ENCODE measurements at places on chromosomes 5 and 9. TPM values are rescaled to one million over a fixed set of nuclear protein-coding genes. Genes with fewer than 3 reads are reported as not detected.

TAF11L10 gene
- total RNA-seq, result not detected

DNA sequence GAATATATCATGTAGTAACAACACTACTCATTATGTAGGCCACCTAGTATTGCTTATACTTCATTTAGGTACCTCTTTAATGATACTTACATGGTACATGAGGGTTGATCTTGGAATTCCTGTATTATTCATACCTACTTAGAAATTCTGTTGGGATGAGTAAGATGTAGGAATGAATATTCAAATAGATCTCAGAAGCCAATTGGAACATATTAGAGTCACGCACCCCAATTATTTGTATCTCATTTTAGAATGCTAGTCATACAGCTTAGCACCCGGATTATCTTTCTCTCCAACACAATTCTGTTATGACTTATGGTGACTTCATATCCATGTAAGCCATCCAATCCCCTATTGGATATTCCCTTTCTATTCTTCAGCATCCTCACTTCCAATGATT lies 106.7 kb upstream of the SH3GL2 start:
- no peak overlapping the region for H3K4me3 ChIP-seq
- no peaks in the 10 kb centered on the region for H3K36me3 ChIP-seq
- DNase-seq, result no peak
- H3K27ac ChIP-seq, result no peak overlapping the region

DNA sequence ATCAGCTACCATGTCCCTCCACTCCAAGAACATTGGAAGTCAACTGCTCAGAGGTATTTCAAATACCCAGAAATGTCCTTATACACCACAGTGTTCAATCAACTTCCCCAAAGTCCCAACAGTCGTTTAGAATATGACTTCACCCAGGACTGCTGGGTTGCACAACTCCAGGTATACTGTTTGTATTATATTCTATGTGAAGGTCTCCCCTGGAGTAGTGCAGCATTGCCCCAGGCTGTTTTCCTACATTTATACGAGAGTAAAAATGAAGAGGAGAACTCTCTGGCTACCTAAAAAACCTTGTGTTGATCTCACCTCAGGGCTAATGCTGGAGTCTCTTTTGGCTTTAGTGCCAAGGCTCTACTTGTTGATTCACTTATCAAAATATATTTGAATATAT lies 183.6 kb upstream of the MAP3K1 start:
- no peaks in the 10 kb centered on the region for H3K36me3 ChIP-seq
- no peaks in the 10 kb centered on the region for H3K27me3 ChIP-seq
- DNase-seq, result no peak
- no peak overlapping the region for H3K4me3 ChIP-seq
- no peaks in the 10 kb centered on the region for H3K4me1 ChIP-seq

DNA sequence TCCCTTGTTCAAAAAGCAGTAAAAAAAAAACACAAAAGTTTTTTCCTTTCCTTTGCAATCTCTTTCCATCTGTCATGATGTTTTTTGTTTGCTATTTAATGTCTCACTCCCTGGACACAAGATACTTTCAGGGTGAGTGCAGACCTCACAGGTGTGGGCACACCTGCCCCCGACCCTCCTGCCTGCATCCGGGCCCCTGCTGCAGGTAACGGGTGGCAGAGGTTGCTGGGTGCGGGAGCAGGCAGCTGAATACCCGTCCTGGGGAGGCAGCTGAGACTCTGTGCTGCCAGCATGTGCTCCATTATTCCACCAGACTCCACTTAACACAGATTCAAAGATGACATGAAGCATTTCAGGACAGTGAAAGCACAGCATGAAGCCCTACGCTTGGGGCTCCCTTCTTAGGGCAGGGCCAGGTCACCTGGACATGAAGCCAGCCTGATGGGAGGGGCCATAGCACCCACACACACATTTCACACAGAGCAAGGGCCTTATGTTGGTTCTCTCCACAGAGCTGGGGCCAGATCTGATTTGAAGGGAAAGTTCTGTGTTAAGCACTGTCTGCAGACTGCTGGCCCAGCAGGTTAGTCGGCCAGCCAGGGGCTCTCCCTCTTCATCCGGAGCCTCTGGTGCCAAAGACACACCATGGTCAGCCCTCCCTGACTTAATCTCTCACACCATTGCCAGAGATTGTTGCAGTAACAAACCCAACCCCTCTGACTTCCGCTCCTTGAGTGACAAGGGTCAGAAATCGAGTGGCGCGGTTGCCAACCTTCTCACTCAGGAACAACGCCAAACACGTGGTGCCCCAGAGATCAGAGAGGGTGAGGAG lies 13.0 kb downstream of the NEK6 start:
- no peak for DNase-seq
- no peaks in the 10 kb centered on the region for H3K36me3 ChIP-seq
- no peak overlapping the region for H3K27ac ChIP-seq
- H3K27me3 ChIP-seq, result no peaks in the 10 kb centered on the region

- H3K4me1 ChIP-seq, result no peaks in the 10 kb centered on the region
- no peaks in the 10 kb centered on the region for H3K36me3 ChIP-seq
- H3K27ac ChIP-seq, result no peak overlapping the region
- no peaks in the 10 kb centered on the region for H3K27me3 ChIP-seq
- H3K4me3 ChIP-seq, result no peak overlapping the region
Observed at GRCh38 chr9:128150594-128151308, 1.5 kb downstream of the LCN2 start.

DNA sequence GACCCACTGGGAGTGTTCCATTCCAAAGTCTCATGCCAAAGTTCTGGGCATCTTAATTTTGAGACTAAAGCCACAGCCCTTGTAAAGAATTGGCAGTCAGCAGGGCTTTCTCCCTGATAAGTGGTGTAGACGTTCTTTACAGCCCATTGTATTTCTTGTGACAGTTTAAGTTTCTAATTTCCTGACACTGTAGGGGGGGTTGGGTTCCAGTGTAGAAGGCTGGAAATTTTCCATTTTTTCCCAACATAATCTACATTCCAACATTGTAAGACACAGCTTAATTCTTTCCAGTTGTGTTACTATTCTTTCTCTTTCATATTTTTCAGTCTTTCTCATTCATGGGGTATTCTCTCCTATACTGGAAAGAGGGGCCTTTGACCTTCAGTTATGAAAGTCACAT lies 121.1 kb downstream of the FBXL7 start:
- no peak for DNase-seq
- H3K4me3 ChIP-seq, result no peak overlapping the region
- no peaks in the 10 kb centered on the region for H3K27me3 ChIP-seq
- H3K36me3 ChIP-seq, result no peaks in the 10 kb centered on the region
- no peak overlapping the region for H3K27ac ChIP-seq

DNA sequence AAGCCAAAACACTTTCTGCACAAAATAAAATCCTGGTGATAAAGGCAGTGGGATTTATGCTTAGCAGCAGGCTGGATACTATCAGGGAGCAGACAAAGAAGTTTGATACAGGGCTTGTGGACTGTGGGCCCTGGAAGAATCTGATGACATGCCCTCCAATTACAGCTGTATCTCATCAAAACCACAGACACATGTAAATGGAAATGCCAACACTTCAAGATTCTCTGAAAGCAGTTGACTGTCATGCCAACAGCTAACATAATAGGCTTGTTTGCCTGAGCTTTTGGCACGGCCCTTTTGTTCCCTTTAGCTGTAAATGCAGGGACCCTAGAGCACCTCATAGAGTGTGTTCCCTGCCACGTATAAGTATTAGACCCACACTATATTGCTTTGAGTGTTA lies 114.4 kb downstream of the STK32A start:
- H3K4me3 ChIP-seq, result no peak overlapping the region
- H3K27me3 ChIP-seq, result no peaks in the 10 kb centered on the region
- H3K27ac ChIP-seq, result no peak overlapping the region
- no peaks in the 10 kb centered on the region for H3K4me1 ChIP-seq
- H3K36me3 ChIP-seq, result no peaks in the 10 kb centered on the region

DNA sequence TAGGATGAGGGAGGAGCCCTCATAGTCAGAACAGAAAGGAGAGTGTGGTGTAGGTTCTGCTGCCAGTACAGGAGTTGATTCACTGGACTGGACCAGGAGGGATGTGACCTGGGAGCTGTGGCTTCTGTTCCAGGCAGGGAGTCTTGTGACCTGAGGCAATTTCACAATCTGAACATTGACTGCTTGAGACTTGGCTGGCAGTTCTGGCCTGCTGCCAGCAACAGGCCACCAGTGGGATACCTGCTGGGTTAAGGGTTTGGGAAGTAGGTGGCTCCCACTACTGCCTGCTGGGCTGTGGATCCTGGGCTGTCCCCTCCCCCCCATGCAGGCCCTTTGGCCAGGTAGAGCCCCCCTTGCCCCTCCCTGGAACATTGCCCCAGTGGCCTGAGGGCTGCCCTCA lies 268.6 kb upstream of the ARRDC3 start:
- H3K27ac ChIP-seq, result no peak overlapping the region
- no peaks in the 10 kb centered on the region for H3K27me3 ChIP-seq
- H3K36me3 ChIP-seq, result no peaks in the 10 kb centered on the region
- H3K4me1 ChIP-seq, result no peaks in the 10 kb centered on the region
